Activated CD4-positive, CD25-positive, alpha-beta regulatory T cell treated with anti-CD3 and anti-CD28 coated beads, Interleukin-2, amount 50 U/mL, for 24 hours (primary cell): ENCODE measurements at places on chromosomes 7 and 10.

- peak; percentile 2 for ATAC-seq
Observed at GRCh38 chr10:99658622-99659030, 683 bp upstream of the ENTPD7 start.

GRCh38 chr10:133169173-133169947 lies 9.3 kb downstream of the KNDC1 start:
- ATAC-seq = no peak

GRCh38 chr10:106424981-106425380 lies 739.5 kb downstream of the SORCS1 start:
- ATAC-seq = no peak

GRCh38 chr10:111874576-111874975 lies 309.0 kb downstream of the GPAM start:
- no peak for ATAC-seq

DNA sequence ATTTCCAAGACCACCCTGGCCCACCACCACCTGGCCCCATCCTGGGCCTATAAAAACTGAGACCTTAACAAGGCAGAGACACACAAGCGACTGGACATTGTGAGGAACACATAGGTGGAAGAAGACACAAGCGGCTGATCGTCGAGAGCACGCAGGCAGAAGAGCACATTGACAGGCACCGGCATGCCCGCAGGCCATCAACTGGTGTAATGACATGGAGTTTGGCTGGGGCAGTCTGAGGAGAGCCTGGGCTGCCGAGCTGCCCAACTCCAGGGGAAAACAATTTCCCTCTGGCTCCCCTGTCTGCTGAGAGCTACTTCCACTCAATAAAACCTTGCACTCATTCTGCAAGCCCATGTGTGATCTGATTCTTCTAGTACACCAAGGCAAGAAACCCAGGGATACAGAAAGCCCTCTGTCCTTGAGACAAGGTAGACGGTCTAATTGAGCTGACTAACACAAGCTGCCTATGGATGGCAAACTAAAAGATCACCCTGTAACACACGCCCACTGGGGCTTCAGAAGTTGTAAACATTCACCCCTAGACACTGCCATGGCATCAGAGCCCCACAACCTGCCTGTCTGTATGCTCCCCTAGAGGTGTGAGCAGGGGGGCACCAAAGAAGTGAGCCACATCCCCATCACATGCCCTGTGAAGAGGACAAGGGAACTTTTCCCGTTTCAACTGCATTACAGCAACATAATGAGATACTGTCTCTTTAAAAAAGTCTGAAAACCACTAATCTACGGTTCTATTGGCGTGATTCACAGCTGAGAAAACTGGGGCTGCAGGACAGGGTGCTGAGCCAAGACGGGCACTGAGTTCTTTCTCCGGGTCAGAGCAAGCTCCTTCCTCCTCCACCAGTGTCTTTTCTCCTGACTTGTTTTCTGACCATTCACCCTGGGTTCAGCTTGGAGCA lies 18.5 kb upstream of the TNS3 start:
- no peak for ATAC-seq

DNA sequence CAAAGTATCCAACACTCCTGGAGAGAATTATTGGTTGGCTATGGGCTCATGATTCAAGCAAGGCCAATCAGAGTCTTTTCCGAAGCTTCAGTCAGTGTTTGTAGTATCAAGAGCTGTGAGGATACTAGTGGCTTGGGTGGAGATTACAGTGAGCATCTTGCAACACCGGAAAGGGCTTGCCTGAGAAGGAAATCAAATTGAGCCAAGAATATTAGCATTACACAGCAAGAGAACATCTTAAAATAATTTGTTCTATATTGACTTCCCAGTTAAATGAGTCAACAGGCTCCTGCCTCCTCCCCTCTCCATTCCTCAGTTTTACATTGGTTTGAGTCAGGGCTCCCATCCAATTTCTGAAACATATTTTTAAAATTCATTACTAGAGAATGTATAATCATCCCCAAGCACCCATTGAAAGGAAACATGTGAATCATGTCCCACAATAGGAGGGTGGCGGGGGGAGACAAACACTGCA lies 127.4 kb downstream of the ELAPOR2 start:
- no peak for ATAC-seq

DNA sequence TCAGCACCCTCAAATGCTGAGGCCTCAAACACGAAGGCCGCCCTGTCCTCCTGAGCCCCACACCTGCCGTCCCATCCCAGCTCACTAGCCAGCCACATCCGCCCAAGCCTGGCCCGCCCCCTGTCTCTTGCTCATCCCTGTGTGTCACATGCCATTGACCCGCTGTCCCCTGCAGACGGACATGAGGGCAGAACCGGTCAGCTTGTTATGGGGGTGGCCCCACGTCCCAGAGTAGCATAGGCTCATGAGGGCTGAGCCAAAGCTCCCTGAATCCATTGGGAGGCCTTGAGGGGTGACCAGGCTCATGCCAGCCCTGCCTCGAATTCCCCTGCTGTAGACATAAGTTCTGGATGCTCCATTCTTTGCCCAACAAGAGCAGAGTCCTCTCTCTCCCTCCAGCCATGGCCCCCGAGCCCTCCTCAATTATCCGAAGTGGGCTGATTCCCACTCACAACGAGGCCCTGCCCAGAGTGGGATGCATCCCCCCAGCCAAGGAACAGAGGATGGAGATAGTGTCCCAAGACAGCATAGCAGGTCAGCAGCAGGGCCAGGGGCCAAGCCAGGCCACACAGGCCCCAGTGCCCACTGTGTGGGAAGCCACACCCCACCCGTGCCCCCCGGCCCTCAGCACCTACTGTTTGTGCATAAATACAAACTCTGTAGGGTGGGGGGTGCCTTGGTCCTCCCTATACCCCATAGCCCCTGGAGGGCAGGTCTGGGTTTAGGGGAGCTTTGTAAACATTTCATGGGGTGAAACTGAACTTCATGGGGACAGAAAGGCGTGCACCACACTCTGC lies 42.1 kb downstream of the EBF3 start:
- ATAC-seq = no peak

GRCh38 chr10:122490786-122491680 lies 29.7 kb downstream of the HTRA1 start:
- ATAC-seq = peak; percentile 55

- no peak for ATAC-seq
Observed at GRCh38 chr7:33529070-33529469, 376.3 kb upstream of the BMPER start.

GRCh38 chr7:115135769-115136410 lies 214.0 kb downstream of the MDFIC start:
- ATAC-seq = no peak

DNA sequence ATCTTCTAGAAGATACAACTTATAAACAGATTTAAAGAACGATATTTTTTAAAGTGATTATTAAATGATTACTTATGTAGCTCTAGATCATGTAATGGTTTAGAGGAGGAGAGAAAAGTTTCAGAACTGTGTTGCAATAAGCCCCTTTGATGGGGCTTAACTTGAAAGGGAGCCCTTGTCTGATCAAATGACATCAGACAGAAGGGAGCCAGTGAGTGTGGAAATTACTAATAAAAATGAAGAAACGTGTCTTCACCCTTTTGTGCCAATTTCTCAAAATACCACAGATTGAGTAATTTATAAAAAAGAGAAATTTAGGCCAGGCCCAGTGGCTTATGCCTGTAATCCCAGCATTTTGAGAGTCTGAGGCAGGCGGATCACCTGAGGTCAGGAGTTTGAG lies 318.2 kb downstream of the EXOC4 start:
- ATAC-seq = no peak
